ENCODE measurements at places on chromosomes 5 and 9.

GRCh38 chr5:146018514-146019375 is 82.4 kb downstream of the SH3RF2 start:
- no peak for DNase-seq

GRCh38 chr9:125003332-125003731 is 62.4 kb upstream of the GOLGA1 start:
- no peak for DNase-seq

DNA sequence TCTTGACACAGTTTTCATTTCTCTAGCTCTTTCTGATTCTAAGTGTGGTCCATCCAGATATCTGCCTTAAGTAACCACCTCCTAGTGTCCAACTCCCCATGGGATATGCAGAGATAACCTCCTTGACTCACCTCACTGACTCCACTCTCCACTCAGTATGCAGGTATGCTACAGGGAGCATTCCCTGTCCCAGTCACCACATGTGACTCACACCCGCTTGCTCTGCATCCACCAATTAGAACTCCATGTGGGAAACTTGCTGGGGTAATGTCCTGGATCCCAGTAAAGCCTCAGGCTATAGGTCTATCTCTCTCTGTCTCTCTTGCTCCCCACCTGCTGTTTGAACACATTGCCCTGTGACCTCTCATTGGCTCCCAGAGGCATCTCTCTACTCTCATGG is 563.9 kb downstream of the HTR1A start:
- DNase-seq: no peak

DNA sequence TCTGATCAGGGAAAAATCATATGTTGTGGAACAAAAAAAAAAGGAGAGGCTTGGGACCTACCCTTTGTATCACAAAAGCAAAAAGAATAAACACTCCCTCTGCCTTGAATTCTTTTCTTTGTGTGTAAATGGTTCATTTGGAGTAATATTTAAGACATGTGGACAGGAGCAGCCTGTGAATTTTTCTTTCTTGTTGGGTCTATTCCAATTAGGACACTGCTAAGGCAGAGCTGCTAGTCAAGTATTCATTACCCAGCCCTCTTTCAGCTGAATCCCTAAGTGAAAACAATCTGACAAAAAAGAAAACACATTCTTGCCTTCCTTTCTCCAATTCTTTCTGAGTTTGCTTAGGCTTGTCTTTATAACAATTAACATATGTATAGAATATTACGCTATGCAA is 330.0 kb downstream of the EBF1 start:
- no peak for DNase-seq

- DNase-seq: no peak
Measured at GRCh38 chr9:136840877-136841645, 1.2 kb upstream of the AJM1 start.

DNA sequence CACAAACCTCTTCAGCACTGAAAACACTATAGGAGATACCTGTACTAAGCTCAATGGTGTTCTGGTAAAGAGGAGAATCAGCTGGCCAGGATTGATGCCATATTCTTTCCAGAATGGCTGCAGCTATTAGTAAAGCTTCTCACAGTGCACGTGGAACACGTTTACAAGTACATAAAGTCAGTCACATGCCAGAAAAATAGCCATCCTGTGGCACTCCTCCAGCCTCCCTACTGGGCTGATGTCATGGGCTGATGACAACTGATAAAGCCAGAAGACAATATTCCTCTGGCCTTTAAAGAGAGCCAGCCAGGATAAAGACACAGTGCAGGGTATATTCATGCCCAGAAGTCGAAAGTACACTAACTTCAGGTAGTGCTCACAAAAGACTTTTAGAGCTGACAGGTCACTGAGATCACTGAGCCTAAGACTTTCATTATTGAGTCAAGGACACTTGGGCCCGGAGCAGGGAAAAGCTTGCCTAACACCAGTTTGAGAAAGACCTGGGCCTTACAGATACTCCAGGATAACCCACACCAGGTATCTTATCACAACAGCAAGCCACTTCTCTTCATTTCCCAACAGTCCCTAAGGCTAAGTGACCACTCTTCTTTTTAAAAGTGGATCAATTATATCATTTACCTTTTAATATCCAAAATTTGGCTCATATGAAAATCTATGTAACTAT is 29.4 kb downstream of the ABITRAM start:
- DNase-seq: no peak

- no peak for DNase-seq
Measured at GRCh38 chr5:150513375-150514309, 5.7 kb downstream of the NDST1 start.

- no peak for DNase-seq
Measured at GRCh38 chr5:82396871-82397514, 118.8 kb upstream of the RPS23 start.

DNA sequence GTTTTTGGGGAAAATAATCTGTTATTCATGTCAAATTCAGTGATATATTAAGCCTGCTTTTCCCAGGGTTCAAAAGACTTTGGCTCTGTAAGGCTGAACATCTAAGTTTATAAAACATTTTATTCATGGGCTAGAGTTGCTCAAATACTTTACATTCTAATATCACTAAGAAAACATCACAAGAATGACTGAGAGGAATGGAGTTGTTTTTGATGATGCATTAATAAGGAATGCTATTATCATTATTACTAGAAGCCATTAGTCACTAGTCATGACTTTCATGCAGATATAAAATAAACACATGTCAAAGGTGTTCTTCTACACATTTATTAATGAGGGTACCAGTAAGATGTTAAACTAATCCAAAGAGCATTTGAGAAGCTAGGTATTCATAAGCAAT is 185.5 kb upstream of the KCNN2 start:
- DNase-seq: no peak

GRCh38 chr9:121895818-121896544 is 197.1 kb downstream of the TTLL11 start:
- no peak for DNase-seq

DNA sequence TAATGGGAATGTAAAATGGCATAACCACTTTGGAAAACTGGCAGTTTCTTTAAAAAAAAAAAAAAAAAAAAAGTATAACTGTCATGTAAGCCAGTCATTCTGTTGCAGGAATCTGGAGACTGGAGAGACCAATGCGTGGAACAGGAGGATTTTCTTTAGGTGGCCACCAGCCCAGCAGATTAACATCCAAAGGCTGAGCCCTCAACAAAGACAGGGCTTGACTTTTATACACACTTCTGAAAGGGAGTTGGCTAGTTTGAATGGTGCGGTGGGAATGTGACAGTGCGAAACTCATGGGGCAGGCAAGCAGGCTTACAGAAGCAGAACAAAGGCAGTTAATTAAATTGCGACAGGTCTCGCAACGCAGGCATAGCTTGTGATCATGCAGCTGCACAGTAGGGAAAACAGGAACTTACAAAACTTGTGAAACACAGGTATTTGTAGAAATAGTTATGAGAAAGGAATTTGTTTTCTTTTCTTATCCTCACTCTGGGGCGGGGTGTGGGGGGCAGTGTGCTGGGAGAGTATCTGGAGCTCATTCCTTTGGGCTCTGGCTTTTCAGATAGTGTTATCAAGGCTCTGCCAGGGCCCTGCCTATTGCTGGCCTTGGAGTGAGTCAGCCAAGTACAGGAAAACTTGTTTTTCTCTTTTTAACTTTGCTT is 12.0 kb downstream of the UIMC1 start:
- DNase-seq: no peak

DNA sequence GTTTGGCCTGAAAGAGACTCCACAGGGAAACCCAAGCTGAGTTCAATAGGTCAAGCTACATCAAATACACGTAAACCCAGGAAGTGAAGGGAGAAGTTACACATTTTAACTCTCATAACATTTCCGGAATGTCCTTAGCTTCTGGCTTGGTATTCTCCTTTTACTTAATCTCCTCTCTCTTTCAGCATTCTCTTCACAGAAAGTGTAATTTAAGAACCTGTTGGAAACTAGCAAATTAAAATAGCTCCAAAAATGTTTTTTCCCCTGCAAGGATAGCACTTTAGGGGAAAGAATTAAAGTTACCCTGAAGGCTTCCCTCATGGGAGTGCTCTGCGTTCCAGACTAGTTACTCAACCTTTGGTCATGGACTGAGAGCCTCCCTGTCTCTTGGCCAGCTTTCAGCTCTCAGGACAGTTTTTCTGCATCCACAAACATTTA is 292.7 kb upstream of the TARS1 start:
- DNase-seq: no peak

GRCh38 chr9:85501456-85501855 is 240.3 kb downstream of the AGTPBP1 start:
- no peak for DNase-seq

DNA sequence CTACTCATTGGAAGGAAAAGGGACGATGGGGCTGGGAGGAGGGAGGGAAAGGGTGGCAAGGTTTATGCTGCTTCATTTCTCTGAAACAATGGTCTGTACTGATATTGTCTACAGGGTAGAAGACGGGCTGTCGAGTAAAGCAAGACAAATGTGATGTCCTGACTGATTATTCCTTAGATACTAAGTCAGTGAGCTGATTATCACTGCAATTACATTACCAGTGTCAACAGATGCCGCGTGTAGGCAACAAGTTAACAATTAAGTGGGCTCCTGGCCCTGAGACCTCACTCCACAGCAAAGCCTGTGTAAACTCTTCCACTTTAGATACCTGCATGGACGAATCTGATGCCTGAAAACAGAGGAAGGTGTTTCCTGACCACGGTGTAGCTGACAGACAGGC is 602.8 kb downstream of the IRX1 start:
- no peak for DNase-seq

GRCh38 chr5:83277953-83278352 is 193.6 kb upstream of the VCAN start:
- no peak for DNase-seq

GRCh38 chr9:22693156-22693555 is 246.5 kb downstream of the DMRTA1 start:
- no peak for DNase-seq

- DNase-seq: no peak
Measured at GRCh38 chr9:98887918-98888510, 55.7 kb upstream of the COL15A1 start.
